ENCODE measurements at places on chromosomes 16 and 17.

- DNase-seq, result no peak
These were observed 115.0 kb downstream of the DYNLRB2 start for GRCh38 chr16:80655751-80656150.

DNA sequence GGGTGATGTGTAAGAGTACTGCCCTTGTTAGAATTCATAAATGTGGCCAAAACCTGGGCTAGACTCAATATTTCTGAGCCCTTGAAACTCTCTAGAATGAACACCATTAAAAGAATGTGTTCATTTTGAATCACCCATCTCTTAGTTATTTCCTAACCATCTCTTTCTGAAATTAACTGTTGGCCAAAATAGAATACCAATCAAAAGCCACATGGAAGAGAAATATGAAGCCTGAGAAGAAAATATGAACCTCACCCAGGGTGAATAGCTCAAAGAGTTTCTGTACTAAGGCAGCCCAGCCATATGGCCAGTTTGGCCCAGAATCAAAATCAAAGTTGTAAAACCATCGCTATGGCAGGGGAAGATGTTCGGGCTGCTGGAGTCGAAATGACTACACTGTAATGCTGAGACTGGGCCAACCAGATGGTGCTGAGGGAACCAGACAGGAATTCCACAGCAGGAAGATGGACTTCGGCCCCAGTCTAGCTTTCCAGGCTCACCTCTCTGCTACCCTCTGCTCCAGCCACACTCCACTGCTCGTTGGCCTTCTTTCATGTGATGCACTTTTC, 154.3 kb upstream of the ZFHX3 start:
- no peak for DNase-seq

DNA sequence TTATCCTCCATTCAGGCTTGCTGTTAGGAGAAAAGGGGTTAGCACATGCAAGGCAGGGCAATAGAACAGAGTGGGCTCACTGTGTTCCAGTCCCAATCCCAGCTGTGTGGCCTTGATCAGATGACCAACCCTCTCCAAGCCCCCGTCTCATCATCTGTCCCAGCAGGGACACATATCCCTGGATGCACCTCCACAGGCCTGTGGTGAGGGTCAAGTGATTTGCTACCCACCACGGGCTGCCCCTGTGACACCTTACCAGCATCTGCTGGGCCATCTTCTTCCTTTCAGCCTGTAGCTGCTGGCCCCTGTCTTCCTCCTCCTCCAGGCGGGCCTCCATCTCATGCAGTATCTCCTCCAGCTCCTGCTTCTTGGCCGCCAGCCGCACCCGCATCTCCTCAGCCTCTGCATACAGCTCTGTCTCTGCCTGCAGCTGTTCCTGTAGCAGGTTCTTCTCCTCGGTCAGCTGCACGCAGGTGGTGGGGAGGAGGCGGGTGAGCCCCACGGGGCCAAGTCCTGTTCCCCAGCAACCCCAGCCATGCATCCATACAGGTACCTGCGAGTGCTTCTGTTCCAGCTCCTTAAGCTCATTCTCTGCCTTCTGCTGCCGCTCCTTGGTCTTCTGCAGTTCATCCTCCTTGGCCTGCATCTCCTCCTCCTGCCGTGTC, 91.3 kb downstream of the NDE1 start:
- DNase-seq, result no peak

DNA sequence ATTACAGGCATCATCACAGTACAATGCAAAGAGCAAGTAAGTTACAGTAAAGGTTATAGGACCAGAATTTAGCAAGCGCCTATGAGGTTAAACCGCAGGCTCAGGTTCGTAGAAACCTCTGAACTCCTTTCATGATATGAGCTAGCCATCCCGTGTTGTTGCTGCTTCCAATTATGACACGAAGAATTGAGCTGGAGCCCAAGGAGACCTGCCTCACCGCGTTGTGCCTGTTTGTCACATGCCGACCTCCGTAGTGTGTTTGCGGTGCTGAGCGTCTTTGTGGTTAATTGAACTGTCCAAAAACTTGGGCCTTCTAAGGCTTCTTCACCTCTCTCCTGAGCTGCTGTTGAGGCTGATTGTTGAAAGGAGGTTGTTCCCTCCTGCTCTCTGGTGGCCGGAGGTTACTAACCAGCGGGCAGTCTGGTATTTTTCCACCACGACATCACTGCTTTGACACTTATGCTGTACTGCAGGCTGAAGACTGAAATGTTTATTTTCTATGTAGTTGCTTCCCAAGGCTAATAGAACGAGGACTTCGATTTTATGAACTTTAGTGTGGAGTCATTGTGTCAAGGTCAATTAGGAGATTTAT, 67.5 kb downstream of the SEC14L1 start:
- no peak for DNase-seq

DNA sequence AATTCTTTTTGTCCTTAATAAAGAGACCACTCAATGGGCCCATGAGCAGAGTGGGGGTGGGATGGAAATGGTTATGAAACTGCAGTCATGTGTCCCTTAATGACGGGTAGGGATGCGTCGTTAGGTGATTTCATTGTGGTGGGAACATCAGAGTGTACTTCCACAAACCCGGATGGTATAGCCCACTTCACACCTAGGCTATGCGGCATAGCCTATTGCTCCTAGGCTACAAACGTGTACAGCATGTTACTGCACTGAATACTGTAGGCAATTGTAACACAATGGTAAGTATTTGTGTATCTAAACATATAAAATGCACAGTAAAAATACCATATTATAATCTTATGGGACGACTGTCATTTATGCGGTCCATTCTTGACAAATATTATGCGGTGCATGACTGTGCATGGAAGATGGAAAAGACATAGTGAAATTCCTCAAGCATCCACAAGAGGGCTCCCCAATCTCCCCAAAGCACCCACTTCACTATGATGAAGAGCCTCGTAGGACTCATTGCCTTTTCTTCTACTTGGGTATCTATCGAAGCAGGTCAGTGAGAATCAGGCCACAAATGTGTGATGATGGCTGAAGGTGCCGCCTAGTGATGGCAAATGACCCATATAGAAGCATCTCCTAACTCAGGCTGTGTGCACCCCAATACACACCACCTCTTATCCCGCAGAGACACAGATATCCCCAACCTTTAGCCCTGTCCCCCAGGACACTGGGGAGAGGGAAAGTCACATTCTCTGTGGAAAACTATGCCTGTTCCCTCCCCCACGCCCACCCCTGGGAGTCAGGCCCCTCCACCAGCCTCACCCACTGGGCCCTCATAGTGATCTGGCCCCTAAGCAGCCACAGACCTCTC, 43.5 kb downstream of the TBX21 start:
- DNase-seq, result no peak

- no peak for DNase-seq
These were observed 15.4 kb downstream of the RBFOX3 start for GRCh38 chr17:79595471-79595870.

DNA sequence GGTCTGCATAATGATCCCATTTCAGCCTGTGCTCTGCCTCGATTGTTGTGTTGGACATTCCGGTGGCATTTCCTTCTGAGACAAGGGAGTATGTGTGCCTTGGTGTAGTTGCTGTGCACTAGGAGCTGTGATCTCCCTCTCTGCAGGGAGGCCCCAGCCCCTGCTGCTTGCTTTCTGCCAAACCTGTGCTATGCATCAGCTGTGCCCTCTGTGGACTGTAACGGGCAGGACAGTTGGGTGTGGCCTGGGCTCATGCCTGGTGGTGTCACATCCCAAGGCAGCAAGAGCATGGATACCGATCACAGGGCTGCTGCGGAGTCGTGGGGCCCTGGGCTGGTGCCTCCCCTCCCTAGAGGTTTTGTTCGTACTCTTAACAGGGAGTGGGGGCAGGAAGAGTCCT, 3.8 kb upstream of the JPT2 start:
- no peak for DNase-seq

- no peak for DNase-seq
These were observed 4.2 kb downstream of the AIPL1 start for GRCh38 chr17:6430769-6431168.

DNA sequence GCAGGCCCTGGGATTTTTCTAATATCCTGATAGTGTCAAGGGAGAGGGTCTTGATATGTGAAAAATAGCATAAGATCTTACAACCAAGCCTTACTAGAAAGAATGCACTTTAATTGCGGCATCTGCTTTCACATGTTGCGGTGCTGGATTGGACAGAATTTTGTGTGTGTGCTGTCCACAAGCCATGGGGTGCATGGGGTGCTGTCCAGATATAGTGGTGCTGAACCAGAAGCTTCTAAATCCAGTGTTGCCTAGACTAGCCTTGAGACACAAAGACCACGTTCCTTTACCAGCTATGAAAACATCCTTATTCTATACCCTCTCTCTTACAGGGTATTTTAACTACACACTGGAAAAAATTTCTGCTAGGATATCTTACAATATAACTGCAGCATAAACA, 244.0 kb downstream of the TMEM114 start:
- DNase-seq, result no peak

DNA sequence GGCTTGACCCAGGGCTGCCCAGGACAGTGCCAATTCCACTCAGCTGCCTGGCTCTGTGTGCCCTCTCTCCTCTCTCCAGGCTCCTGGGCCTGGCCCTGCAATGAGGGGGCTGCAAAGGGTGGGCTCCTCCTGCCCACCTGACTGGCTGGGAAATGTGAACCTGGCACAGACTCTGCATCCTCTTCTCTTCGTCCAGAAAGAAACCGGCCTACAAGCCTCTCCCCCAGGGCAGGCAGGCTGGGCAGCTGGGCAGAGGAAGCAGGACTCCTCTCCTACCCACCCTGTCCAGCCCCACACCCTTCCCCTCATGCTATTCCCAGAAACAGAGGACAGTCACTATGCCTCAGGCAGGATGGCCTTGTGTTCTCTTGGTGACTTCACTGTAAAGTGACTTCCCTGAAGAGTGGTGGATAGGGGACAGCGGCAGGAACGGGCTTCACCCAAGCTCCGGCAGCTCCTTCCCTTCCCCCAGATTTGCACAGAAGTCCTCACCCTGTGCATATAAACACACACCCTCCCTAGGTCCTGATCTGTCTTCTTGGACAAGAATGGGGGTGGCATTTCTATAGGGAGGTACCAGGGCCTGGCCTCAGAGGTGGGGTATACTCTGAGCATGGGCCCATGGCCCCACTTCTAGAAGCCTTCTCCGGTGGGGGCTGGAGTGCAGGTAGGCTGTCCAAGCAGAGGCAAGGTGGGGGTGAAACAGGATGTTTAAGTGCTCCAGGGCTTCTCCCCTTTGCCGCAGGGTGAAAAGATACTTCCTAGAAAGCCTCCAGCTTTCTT, 4.9 kb upstream of the STAT5A start:
- no peak for DNase-seq

DNA sequence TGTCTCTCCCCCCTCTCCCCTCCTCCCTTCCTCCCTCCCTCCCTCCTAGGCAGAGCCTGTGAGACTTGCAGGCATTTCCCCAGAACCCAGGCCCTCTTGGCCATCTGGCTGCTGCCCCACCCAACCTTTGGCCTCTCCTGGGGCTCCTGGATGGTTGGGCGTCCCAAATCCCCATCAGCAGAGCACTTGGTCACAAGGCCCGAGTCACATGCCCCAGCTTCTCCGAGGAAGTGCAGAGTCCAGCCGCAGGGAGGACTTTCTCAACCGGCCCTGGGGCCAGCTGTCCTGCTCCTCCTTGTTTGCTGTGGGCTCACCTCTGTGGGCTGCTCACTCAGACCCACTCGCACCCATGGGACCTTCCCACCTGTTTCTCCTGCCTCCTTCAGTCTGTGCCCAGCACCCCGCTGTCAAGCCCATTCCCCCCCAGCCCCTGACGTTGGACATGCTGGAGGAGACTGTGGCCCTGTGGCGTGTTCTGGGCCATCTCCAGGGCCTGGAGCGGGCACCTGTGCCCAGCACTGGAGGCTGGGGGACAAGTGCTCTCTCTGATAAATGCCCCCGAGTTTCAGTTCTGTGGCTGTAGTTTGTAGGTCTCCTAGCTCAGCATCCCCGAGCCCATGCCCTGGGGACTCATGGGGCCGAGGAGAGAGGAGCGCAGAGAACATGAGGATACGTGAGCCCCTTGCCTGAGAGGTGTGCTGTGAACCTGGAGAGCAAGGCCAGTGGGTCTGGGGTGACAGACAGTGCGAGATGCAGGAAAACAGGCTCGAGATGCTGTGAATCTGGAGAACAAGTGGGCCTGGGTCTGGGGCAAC, 42.3 kb upstream of the ZNF750 start:
- no peak for DNase-seq

DNA sequence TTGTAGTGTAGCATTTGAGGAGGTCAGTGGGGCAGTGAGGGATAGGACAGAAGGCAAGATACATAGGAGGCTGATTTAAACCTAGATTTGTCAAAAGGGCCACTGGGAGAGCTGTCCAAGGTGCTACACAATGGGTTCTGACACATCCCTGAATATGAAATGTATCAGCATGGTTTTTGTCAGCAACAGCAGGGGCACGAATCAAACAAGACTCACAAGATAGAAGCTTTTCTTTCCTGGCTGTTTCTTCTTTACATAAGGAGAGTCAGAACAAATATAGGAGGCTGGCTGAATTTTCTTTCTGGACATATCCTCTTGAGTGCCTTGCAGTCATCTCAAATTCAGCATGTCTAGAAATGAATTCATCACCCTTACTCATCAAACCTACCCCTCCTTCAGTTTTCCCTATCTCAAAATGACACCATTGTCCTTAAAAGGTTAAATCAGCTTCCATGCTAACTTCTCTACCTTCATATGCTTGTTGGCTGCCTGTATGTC, 130.5 kb downstream of the NPIPB5 start:
- no peak for DNase-seq

- no peak for DNase-seq
These were observed 65.6 kb downstream of the XYLT1 start for GRCh38 chr16:17404941-17405689.

DNA sequence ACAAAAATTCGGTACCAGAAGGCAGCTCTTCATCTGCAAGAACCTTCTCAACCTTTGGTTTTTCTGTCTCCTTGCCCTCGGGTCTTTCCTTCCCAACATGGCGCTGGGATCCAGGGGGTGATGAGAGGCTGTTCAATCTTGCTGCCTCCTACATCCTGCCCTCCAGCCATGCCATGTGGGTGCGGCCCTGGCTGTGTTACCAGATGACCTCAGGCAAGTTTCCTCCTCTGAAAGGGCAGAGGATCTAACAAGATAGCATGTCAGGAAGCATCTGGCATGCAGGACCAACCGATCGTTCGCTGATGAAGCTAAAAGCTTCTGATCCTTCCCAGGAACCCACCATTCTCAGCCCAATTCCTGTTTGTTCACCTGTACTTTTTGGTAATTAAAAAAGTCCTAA, 36.8 kb upstream of the BCAR1 start:
- DNase-seq, result no peak
